NCI-H1436 (cell line): ENCODE measurements at places on chromosomes 2 and 18.

GRCh38 chr18:58937887-58938267 lies 73.2 kb downstream of the ZNF532 start:
- DNase-seq = no peak

- DNase-seq = no peak
These were observed 56.2 kb upstream of the SLC16A14 start for GRCh38 chr2:230124757-230125431.

- DNase-seq = peak; percentile 3
These were observed 142.8 kb downstream of the NDUFA10 start for GRCh38 chr2:239882331-239882732.

- no peak for DNase-seq
These were observed 72.0 kb downstream of the POLE4 start for GRCh38 chr2:75030218-75031009.

GRCh38 chr2:105617631-105618350 lies 126.9 kb upstream of the NCK2 start:
- peak; percentile 55 for DNase-seq

GRCh38 chr2:33505966-33506365 lies 29.5 kb downstream of the RASGRP3 start:
- DNase-seq = no peak

GRCh38 chr2:110755491-110756078 lies 23.2 kb downstream of the ACOXL start:
- DNase-seq = no peak

GRCh38 chr2:42971947-42972736 lies 179.8 kb upstream of the HAAO start:
- DNase-seq = no peak

GRCh38 chr2:158586491-158586890 lies 129.7 kb downstream of the PKP4 start:
- no peak for DNase-seq

GRCh38 chr18:62621546-62621945 lies 93.8 kb upstream of the PHLPP1 start:
- no peak for DNase-seq

DNA sequence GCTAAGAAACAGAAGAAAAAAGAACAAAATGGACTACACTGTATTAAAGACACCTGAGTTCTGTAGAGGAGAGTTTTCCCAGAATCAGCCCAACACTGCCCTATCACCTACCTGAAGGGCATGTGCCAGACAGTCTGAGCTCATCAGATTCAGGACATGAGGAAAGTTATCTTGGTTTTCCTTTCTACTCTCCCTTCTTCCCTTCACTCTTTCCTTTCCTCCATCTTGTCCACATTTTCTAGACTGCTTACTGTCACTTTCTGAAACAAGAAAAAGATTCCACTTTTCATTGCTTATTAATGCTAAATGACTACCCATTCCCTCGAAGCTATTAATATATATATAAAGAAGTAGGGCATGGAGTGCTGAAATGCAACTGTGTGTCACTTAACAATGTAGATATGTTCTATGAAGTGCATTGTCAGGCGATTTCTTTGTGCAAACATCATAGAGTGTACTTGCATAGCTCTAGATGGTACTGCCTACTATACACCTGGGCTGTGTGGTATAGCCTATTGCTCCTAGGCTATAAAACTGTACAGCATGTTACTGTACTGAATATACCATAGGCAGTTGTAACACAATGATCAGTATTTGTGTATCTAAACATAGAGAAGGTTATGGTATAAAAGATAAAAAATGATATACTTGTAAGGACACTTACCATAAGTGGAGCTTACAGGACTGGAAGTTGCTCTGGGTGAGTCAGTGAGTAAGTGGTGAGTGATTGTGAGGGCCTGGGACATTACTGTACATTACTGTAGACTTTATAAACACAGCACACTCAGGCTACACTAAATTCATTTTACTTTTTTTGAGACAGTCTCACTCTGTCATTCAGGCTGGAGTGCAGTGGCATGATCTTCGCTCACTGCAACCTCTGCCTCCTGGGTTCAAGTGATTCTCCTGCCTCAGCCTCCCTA lies 145.5 kb upstream of the ITGA6 start:
- no peak for DNase-seq

DNA sequence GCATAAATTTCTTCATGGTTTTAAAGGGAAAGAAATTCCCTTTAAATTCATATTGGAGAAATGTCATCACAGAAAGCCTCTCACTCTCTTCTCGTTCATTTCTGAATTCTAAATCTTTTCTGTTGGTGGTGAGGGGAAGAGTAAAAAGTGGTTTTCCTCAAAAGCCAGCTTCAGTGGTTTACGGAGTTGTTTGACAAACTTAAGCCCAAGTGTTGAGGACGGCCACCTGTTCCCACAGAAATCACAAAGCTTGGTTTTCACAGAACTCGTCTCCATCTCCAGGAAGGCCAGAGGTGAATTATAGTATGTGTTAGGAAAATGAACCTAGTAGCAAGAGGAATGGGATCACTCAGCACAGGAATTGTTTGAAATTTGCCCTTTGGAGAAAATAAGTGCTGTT lies 316.2 kb downstream of the PDE11A start:
- no peak for DNase-seq

DNA sequence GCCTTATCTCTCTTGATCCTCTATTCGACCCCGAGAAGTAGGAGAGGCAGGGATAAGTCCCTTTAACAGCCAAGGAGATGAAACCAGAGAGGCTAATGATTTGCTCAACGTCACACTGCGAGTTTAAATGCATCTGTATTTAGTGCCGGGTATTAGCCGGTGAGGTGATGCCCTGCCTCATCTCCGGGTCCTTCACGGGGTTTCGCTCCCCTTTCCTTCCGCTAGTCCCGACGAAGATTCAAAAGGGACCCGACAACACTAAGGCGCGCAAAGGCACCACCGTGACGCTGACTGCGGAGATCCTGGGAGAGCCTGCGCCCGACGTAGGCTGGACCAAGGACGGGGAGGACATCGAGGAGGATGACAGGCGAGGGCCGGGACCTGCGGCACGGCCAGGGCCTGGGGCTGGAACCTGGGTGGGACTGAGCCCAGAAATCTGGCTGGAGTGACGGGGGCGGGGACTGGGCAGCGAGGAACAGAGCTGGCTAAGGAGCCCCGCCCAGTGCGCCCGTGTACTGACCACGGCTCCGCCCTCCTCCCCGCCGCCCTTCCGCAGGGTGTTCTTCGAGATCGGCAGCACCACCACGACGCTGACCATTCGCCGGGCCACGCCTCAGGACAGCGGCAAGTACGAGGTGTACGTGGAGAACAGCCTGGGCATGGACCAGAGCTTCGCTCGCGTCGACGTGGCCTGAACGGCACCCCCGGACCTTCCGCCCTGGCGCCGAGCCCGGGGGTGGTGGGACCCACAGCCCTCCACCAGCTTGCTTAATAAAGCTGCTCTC lies 1.0 kb upstream of the GMPPA start:
- DNase-seq = no peak

DNA sequence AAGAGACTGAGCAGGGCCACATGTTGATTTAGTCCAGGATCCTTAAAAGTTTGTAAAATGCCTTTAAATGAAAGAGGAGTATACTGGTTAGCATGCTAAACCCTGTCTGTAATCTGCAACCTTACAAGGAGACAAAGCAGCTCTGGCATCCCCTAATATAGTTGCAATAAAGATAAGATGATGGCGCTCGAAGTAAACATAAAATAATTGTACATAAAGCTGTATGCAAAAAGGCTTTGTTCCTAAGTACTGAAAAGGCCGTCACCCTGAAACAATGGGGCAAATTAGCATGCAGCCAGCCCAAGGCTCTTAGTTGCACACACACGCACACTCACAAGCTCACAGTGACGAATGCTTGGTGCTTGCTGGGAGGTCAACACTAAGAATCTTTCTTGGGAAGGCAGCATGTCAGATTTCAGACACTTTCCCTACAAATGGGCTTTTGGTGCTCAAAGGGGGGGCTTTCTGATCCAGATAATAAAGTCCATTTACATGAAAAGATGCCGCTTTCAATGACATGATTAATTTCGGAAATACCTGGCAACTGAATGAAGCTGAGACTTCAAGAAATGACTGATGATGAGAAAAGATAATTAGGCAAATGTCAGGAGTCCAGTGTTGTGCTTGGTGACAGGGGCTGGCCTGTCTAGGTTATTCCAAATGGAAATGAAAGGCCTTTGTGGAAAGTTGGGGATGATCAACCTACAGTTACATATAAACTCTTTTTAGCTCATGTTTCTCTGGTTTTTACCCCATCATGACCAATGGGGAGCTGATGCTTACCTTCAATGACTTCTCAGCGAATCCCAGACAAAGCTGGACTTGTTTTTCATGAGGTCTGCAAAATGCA lies 370.3 kb downstream of the MEIS1 start:
- no peak for DNase-seq

- DNase-seq = no peak
These were observed 27.1 kb upstream of the KLF11 start for GRCh38 chr2:10016001-10016801.

- DNase-seq = no peak
These were observed 120.8 kb downstream of the RHBDD1 start for GRCh38 chr2:226956659-226957058.

- DNase-seq = no peak
These were observed 2.7 kb upstream of the NMI start for GRCh38 chr2:151292141-151292540.

- no peak for DNase-seq
These were observed 5.9 kb upstream of the USP40 start for GRCh38 chr2:233572468-233572867.

DNA sequence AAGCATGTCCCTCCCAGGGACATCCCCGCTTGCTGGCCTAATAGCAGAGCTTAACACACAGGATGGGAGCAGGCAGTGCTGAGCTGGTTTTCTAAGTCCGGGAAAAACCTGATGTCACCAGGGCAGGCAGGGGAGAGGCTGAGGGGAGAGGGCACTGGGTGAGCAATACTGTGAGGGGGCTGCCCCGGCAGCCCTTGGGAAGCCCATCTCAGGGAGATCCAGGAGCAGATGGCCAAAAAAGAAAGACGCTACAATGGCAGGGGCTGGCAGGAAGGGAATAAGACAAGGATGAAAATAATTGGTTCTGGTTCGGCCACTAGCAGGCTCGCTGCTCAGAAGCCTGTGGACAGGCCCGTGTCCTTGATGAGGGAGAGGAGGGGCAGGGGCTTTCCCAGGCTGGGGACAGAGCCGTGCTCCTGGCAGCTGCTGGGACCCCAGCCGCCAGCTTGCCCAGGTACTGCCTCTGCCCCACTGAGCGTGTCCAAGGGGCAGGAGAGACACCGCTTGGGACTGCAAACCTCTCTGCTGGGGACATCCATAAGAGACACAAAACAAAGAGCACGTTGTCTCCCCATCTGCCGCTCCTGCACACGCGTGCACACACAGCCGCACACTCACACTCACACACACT lies 30.2 kb downstream of the SMAD7 start:
- no peak for DNase-seq

DNA sequence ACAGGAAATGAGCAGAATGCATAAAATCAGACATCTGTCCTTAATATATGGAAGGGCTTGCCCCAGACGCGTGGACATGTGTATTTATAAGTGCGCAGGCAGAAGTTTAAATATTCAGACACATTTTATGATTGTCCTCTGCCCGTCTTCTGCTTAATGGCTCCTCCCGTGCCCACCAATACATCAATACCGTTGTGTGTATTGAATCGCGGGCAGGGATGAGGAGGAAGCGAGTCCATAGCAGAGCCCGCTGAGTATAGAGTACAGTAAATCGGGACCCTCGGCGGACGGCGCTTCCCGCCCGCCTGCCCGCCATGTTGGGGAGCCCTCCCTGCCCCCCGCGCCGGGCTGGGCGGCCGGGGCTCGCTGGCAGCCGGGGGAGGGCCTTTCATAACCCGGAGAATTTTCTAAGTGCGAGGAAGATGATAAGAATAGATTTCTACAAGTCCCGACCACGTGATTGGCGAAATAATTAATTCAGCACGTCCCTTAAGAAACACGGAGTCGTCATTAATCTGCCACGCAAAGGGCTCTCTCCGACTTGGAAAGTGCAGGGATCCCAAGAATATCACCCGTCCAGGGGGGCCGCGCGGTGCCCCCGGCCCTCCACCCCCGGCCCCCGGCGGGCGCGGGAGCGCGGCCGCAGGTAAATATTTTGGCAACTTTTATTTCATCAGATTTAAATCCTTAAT lies at the start of gene HOXD3:
TSS of gene HOXD3 (plus strand) at position 501 of the 692 bp plus-strand sequence. CDS start 11,808 bp downstream, outside the sequence.
- DNase-seq = no peak

- no peak for DNase-seq
These were observed 15.3 kb upstream of the PRLH start for GRCh38 chr2:237551071-237551574.

- no peak for DNase-seq
These were observed 56.2 kb upstream of the SLC39A10 start for GRCh38 chr2:195600778-195601177.

DNA sequence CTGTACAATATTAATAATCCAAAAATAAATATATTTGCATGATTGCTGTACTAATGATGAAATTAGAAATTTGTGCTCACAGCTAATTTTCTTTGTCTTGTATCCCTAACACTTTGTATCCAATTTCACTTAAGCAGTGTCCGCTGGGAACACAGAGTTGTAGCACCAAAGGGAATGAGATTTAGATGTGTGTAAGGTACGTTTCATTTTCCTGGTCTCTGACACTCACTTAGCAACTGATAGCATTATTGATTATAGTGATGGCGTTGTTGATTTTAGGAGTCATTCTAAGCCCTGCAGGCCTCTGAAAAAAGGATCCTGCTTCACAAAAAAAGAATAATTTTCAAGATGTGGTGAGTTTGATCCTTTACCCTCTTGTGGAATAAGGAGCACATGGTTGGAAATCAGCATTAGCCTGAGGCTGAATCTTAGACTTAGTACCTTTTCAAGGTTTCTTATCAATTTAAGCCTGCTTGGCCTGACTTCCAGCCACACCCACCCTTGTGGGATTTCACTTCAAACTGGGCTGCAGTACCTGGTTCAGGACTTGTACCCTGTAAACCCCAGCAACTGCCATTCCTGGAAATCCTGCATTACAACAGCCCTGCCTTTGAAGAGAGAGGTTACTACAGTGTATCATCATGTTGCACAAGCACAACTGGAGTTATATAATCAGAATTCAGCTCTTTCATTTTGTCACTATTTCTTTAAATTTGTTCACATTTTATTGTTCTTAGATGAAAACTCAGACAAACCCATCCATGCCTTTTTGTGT lies 116.2 kb downstream of the RND3 start:
- no peak for DNase-seq

- no peak for DNase-seq
These were observed 4.0 kb downstream of the NRXN1 start for GRCh38 chr2:51027968-51028367.

DNA sequence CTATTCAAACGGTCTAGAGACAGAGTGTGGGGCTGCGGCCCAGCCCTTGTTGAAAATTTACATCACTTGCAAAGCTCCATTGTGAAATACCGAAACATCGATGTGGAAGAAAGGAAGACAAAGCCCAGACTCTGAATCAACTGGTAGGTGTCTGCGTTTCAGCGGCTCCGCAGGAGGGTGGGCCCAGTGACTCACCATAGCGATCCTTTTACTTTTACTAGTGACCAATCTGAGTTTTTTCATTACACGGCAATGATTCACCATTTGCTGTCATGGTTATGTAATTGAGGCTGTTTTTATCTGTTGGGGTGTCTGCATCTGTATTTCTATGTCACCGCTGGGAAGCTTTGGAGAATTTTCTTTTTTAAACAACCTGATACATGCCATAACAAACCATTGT lies 66.6 kb upstream of the ODC1 start:
- no peak for DNase-seq
